ENCODE measurements at places on chromosomes 16 and 17. TPM values are rescaled to one million over a fixed set of nuclear protein-coding genes. Genes with fewer than 3 reads are reported as not detected.

- no peak for DNase-seq
Measured at GRCh38 chr17:40952154-40952553, 14.6 kb downstream of the KRT39 start.

DNA sequence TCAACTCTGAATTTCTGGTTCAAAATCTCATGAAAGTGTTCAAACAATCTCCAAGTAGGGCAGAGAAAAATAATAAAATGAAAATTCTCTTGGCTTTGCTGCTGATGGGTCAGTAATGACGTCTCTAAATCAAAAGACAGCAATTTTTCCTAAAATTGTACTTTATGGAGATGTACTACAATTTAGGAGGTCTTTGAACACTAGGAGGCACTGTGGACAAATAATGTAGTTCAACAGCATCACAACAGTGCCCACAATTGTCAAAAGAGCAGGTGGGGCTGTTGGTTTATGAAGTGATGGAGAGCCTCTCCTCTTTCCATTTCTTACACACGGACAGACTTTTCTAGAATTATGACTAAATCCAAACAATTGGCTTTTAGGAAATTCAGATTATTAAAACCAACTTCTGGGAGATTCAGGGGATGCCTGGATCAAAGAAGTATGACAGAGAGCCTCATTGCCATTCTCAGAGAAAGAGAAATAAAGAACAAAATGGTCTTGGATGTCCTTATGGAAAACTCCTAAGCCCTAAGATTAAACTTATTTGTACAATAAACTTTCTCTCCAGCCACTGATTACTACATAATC is 23.8 kb downstream of the EZH1 start:
- no peak for DNase-seq

GRCh38 chr16:82067042-82067803 is 32.2 kb downstream of the HSD17B2 start:
- DNase-seq: no peak

- no peak for DNase-seq
Measured at GRCh38 chr16:47519546-47519945, 58.4 kb downstream of the PHKB start.

GRCh38 chr16:57146040-57146647 is 39.7 kb downstream of the PSME3IP1 start:
- no peak for DNase-seq

GRCh38 chr16:60142619-60143347 is 1408.7 kb upstream of the GOT2 start:
- no peak for DNase-seq

DNA sequence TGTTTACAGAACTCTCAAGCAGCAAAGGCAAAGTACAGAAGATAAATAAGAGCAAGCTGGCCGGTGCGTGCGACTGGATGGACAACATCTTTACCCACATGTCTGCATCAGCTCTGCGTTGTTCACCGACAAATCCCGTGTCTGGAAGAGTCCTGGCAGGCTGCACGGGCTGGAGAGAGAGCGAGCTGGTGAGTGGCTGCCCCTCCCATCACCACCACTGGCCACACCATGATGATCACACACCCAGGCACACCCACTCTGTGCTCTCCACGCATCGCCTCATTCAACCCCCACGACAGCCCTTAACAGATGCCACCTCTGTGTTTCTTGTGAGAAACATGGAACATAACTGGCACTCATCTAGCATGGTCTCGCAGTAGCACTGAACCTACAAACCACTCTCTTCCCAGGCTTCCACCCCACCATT is 59.2 kb downstream of the ANKRD11 start:
- DNase-seq: no peak

DNA sequence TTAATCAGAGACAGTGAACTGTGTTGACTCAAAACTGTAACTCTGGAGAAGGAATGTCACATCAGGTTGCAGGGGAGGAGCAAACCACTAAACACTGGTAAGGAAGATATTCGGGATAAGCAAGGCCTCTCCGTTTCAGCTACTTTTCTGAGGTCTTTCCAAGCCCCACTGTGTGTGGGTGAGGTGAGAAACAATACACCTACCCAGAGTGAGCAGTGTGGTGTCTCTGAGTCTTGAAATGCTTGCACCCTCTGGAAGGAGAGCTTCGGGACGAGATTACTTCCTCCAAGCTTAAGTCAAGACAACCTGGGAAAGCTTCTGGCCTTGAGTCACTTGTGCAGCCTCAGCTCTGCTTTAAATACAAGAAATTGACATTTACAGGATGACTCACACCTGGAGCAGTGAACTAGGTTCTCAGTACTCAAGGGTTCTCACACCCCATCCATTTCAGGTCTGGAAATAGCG is 2.5 kb upstream of the MAP3K14 start:
- no peak for DNase-seq

FBXW10 gene
- not detected for total RNA-seq

PLA2G10 gene
- not detected for total RNA-seq

OSGIN1 gene
- total RNA-seq: 9.3 TPM

CHST6 gene
- 0.05 TPM for total RNA-seq
